ENCODE measurements at places on chromosomes 6 and 20.

DNA sequence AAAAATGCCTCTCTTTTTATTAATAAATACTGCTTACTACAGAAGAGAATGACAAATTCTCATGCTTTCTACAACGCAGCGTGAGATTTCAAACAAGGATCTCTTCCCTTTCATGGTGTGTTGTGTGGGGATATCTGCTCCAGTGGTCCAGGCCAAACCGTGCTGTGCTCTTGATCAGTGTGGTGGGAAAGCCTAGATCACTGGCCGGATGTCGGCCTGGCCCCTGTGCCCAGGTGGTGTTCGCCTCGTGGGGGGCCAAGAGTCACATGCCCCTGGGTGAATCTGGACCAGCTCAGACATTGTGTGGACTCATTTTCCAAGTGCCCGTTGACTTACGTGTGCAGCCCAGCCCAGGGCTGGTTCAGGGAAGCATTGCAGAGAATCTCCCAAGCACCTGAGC, 4.3 kb downstream of the CDH4 start:
- DNase-seq = no peak

- no peak for DNase-seq
Measured at GRCh38 chr6:11397622-11398450, 139.7 kb upstream of the TMEM170B start.

GRCh38 chr20:46036370-46036769, 7.4 kb downstream of the SLC12A5 start:
- DNase-seq = no peak

- DNase-seq = no peak
Measured at GRCh38 chr6:90224196-90224595, 72.4 kb downstream of the BACH2 start.

DNA sequence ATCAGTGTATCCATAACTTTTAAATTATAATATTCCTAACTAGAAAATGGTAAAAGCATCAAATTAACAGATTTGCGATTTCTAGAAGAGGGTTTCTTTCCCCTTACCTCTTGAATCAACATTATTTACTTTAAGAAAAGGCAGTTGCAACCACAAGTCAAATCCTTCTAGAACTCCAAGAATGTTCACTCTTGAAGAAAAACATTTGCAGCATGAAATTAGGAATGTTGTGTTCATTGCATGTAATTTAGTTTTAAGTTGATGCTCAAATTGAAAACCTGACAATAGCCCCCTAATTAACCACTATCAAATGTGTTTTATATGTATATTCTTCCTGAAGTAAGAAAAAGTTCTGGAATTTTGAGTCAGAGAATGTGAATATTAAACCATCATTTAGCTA, 2.3 kb upstream of the REV3L start:
- DNase-seq = no peak

DNA sequence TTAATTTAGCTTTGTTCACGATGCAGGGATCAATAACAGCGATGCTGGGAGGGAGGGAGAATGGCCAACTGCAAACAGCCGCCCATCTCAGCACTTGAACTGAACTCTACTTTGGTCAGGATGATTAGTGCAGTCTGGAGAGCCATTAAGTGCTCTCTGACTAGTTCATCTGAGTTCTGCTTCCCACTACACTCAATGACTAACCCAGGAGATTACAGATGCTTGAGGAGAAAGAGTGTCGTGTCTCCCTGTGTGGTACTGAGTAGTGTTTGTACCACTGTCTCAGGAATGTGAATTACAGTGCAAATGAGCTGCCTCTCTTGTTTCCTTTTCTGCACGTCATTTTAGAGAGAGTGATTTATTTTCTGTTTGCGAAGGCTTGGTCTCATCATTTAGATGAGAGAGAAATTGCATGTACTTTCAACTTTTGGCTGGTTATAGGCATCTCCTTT, 23.5 kb downstream of the CARMIL1 start:
- no peak for DNase-seq

DNA sequence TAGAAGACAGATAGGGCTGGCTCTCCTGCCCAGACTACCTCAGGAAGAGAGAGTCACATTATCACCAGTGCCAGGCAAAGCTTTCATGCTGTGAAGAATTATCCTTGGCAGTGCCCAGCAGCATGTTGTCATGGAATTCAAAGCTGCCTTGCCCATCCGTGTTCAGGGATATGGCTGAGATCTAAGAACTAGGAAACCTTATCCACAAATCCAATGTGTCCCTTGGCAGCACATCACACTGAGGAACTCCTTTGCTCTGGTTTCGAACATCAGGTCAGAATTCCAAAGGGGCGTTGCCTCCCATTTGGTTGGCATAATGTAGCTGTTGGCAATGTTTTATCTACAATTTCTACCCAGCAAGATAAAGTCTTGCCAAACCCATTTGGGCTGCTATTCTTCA, 52.7 kb downstream of the ADGRF1 start:
- no peak for DNase-seq

- DNase-seq = peak; percentile 20
Measured at GRCh38 chr20:17854307-17854903, 114.2 kb downstream of the SNX5 start.

- no peak for DNase-seq
Measured at GRCh38 chr20:23122321-23122720, 36.2 kb upstream of the CD93 start.

GRCh38 chr20:44203161-44203560, 7.4 kb downstream of the OSER1 start:
- no peak for DNase-seq

DNA sequence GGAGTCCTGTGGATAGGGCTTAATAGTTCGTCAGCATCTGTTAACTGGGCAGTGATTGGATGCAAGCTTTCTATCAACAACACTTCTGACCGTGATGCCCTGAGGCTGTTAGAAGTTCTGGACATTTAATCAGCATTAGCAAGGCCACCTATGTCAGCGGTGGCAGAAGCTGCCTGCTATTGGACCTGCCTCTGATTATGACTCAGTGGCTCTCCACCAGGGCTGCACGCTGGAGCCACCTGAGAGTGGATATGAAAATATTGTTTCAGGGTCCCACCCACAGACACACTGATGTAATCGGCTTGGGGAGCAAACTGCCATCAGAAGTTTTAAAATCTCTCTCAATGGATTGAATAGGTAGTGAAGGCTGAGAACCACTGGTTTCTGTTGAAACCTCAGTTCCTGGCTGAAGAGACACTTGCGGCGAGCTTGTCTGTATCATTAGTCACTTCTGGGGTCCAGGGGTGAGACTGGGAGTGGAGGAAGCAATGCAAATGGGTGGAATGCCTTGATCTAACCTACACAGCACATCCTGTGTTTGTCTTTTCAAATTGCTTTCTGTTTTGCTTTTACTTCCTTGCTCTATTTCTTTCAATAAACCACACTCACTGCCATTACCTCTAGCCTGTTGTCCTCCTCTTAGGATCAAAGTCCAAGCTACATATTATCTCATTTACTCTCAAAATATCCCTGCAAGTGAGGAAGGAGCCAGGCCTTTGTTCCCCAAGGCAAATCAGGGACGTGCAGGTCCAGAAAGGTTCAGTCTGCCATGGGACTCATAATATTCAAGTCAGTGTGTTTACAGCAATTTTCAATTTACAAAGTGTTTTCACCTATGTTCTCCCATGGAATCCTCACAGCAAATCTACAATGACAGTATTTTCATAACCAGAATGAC, 4.2 kb downstream of the CLIC5 start:
- DNase-seq = no peak

- DNase-seq = peak; percentile 32
Measured at GRCh38 chr6:163877877-163878639, 463.5 kb downstream of the QKI start.

DNA sequence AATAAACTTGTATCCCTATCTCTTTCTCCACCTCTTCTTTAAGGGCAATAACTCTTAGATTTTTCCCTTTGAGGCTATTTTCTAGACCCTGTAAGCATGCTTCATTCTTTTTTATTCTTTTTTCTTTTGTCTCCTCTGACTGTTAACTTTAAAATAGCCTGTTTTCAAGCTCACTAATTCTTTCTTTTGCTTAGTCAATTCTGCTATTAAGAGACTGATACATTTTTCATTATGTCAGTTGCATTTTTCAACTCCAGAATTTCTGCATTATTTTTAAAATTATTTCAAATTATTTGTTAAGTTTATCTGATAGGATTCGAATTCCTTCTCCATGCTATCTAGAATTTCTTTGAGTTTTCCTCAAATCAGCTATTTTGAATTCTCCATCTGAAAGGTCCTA, 84.0 kb downstream of the CFAP61 start:
- no peak for DNase-seq

DNA sequence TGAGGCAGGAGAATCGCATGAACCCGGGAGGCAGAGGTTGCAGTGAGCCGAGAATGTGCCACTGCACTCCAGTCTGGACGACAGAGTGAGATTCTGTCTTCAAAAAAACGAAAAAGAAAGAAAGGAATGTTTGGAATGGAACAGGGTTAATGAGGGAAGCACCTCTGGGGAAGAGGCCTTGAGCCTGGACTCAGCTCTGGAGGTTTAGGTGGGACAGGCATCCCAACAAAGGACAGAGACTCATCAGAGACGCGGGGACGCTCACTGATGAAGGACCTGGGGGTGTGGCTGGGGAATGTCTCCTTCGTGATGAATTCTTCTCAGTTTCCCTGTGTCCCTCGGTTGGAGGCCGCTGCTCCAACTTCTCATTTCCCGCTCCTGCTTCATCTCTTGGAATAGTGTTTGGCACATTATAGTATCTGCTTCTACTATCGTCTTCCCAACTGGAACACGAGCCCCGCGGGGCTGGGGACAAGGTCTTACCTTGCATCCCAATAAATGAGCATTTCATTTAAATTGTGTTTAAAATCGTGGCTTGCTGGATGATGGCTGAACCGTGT, 27.6 kb downstream of the KIF25 start:
- DNase-seq = no peak

GRCh38 chr6:139990856-139991465, 616.5 kb upstream of the CITED2 start:
- no peak for DNase-seq

- DNase-seq = peak; percentile 40
Measured at GRCh38 chr6:11496152-11497060, 41.1 kb upstream of the TMEM170B start.

DNA sequence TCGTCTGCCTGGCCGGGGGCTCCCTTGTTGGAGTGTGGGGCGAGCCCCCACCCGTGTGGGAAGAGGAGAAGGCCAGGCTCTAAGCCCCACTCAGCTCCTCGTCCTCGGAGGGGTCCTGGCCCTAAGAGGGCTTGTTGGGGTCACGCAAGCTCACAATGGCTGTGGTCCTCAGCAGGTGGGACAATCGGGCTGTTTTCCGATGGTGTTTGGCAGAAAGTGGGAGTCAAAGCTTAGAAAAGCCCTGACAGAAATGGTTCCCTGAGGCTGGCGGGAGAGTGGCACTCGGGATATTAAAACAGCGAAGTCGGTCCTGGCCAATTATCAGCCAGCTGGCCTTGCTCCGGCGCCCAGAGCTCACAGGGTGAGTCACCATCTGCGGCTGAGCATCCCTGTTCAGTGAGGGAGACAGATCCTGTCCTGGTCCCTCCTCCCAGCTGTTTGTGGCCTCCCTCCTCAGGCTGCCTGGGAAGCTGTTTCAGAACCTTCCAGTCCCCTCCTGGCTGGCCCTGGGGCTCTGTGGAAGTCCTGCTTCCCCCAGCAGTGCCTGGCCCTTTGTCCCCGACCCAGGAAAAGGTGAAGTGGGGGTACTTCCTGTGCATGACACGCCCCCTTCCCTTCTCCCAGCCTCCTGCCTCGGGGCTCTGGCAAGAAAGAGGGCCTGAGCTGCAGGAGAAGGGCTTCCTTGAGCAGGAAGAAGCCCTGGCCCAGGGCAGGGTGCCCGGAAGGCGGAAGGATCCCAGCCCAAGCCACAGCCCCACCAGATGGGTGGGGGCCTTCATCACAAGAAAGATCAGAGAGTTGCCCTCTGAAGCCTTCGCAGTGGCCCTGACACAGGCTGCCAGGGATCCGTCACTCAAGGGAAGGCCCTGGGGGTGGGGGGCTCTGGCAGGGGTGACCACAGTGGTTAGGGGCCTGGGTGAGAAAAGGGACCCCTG, 53.6 kb upstream of the BHLHE23 start:
- peak; percentile 93 for DNase-seq

GRCh38 chr6:134287859-134288537, 29.9 kb downstream of the SGK1 start:
- no peak for DNase-seq

DNA sequence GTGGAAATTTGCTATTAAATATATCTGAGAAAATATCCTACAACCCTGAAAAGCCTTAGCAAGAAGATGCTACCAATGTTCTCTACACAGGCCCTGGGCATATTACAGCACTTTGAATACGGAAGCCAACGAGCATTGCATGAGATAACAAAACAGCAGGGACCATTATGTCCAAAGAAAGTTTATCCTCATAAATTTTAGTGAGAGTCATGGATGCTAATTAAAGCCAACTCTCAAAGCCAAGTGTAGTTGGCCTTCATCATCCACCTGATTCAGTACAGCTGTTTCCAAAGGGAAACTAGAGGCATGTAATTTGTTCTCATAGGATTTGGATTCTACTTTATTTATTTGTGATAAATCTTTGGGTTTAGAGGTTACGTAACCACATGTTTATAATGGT, 564.8 kb downstream of the RFPL4B start:
- no peak for DNase-seq

- peak; percentile 80 for DNase-seq
Measured at GRCh38 chr6:17156112-17156921, 54.5 kb downstream of the STMND1 start.

GRCh38 chr6:96022225-96022624, 6.5 kb downstream of the FUT9 start:
- no peak for DNase-seq

DNA sequence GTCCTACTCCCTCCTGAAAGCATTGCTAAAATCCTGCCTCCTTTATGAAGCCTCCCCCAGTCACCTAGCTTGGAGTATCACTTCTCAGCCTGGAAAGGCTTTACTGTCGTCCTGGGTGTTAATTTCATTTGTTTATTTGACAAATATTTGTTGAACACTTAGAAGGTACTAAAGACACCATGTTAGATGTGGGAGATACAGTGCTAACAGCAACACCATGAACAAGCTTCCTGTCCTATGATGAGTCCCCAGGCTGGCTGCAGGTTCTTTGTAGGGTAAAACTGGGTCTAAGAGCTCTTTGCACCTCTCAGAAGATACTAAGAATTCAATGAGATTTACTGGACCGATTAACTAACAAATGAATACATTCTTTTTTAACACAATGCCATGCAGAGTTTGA, 109.2 kb upstream of the TMEM170B start:
- no peak for DNase-seq

- no peak for DNase-seq
Measured at GRCh38 chr6:15255909-15256395, 10.1 kb downstream of the JARID2 start.

GRCh38 chr20:50837532-50838321, 42.9 kb downstream of the BCAS4 start:
- peak; percentile 53 for DNase-seq

- DNase-seq = peak; percentile 99
Measured at GRCh38 chr6:73520688-73521350, at the start of gene EEF1A1. EEF1A1 (minus strand) TSS chr6:73521032; CDS start chr6:73520026, 1,006 bp downstream.

GRCh38 chr20:40319741-40320516, 369.1 kb downstream of the MAFB start:
- DNase-seq = no peak

- no peak for DNase-seq
Measured at GRCh38 chr6:27452496-27452897, 20.4 kb downstream of the ZNF184 start.

DNA sequence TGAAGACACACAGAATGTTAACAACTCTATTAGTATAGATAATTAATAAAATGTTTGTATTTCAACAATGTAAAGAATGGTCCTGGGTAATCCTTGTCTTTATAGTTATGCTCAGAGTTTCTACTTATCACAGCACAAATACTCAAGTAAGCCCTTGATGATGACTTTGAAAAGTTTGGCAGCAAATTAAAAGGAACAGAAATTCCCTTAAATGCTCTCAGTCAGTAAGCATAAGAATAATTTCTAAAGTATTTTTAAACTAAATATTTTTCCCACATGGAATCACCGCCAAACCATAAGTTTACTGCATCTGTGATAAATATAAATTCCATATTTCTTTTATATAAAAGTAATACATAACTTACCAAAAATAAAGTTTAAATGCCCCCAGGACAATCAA, 96.1 kb downstream of the COL12A1 start:
- no peak for DNase-seq
